ENCODE measurements at places on chromosomes 16 and 17.

DNA sequence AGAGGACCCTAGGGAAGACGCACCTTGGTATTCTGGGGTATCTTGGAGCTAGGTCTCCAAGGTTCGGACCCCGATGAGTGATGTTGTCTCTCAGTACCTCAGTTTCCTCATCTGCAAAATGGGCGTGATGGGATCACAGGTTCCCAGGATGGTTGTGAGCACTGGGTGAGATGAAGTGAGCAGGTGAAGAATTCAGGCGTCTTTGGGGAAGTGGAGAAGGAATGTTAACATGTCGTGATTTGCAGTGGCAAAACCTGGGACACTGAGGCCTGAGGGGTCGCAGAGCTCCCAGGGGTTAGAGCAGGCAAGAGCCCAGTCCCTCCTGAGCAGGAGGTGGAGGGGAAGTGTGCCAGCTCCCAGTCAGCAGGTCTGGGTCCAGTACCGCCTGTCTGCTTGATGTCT lies 215.1 kb upstream of the GSE1 start:
- DNase-seq, result no peak

- DNase-seq, result no peak
Measured at GRCh38 chr17:10208604-10209193, 10.3 kb upstream of the GAS7 start.

DNA sequence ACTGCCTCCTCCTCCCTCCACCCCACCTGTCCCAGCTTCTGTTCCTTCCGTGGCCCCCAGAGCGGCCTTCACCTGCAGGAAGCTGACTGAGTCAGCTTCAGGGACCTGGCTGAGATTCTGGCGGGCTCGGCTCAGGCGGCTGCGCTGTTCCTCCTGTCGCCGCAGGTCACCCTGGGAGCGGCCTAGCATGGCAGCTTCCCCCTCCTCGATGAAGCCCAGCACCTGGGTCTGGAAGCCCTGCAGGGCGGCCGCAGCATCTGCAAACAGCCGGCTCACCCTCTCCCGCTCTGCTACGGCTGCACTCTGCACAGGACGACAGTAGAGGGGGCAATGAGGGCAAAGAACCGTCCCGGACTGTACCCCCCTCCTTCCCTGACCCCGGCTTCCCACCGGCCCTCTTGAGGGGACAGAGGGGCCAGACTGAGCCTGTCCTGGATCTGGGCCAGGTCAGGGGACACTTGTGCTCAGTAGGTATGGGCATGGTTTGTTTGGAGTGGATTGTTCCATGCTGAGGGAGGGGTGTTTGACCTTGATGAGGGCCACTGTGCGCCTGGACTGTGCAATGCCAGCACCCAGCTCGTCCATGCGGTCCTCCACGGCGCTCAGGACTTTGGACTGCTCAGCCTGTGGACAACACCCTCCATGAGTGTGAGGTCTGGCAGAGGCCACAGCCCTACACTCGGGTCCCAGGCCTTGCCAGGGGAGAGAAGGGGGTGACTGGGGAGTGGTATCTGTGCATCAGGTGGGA lies 2.0 kb downstream of the TRIM47 start:
- DNase-seq, result no peak

DNA sequence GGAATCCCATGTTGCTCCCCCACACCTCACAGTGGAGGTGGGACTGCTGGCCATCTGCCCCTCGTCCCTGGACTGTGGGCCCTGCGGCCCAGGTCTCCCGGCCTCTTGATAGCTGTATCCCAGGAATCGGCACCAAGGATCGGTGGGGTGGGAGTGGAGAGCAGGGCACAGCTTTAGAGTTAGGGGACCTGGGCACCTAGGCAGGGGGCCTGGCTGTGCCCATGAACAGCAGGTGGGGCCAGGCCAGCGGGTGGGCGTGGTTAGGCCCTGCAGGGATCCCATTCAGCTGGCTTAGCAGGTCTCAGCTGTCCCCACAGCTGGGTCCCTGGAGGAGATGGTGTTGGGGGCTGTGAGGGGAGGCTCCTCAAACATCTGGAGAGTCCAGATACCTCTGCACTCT lies 49.2 kb downstream of the SREBF1 start:
- no peak for DNase-seq

GRCh38 chr16:48081656-48082055 lies 74.1 kb downstream of the ABCC12 start:
- DNase-seq, result peak; percentile 67

DNA sequence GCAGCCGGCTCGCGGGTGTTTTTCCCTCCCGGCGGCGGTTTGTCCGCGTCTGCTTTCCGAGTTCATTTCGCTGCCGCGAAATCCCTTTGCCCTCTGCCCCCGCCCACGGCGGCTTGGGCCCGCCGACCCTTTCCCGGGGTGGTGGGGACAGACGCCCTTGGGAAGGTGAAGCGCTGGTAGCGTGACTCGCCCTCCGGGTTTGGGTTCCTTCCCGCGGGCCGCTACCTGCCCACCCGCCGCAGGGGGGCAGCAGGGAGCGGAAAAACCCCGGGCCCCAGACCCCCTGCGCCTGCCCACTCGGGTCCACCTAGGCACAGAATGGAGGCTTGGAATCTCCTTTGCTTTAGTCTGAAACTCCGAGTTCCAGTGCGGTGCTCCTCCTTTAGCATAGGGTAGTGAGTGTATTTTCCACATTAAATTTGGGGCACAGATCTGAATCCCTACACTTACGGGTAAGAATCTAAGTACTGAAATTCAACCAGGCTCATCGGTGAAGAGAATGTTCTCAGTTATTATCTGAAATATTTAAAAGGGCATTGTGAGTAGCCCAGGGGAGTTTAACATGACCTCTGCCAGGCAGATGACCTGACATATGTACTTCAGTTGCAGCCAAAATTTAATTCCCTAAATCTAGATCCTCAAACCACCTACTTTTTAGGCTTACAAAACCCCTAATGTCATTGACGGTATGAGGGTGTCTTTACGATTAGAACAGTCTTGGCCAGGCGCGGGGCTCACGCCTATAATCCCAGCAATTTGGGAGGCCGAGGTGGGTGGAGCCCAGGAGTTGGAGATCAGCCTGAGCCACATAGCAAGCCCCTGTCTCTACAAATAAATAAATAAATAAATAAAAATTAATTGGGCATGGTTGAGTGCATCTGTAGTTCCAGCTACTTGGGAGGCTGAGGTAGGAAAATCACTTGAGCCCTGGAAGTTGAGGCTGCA lies 1.0 kb downstream of the NME2 start:
- DNase-seq, result no peak
